IPS DF 19.7 (cell line): ENCODE measurements at places on chromosomes 6 and 20.

DNA sequence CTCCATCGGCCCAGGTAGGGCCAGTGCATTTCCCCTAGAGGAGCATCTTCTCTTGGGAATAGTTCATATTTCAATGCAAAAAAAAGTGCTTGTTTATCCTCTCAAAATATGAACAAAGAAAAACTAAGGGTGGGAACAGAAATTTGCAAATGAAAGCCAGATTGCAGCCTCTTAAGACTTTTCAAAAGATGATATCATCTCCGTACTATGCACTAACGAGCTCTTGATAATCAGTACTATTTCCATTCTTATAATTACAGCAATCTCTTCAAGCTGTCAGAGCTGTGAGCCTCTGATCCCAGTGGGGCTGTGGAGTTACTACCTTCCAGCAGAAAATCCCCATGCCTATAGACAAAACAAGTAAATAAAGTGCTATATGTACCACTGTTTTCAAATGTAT, 77.1 kb downstream of the SOD2 start:
- no peak for DNase-seq

GRCh38 chr6:55069132-55069781, 105.1 kb upstream of the HCRTR2 start:
- DNase-seq = no peak

GRCh38 chr6:69974193-69974592, 107.8 kb downstream of the COL19A1 start:
- no peak for DNase-seq

- DNase-seq = no peak
These were observed 116.3 kb downstream of the KHDC1L start for GRCh38 chr6:73108949-73109348.

DNA sequence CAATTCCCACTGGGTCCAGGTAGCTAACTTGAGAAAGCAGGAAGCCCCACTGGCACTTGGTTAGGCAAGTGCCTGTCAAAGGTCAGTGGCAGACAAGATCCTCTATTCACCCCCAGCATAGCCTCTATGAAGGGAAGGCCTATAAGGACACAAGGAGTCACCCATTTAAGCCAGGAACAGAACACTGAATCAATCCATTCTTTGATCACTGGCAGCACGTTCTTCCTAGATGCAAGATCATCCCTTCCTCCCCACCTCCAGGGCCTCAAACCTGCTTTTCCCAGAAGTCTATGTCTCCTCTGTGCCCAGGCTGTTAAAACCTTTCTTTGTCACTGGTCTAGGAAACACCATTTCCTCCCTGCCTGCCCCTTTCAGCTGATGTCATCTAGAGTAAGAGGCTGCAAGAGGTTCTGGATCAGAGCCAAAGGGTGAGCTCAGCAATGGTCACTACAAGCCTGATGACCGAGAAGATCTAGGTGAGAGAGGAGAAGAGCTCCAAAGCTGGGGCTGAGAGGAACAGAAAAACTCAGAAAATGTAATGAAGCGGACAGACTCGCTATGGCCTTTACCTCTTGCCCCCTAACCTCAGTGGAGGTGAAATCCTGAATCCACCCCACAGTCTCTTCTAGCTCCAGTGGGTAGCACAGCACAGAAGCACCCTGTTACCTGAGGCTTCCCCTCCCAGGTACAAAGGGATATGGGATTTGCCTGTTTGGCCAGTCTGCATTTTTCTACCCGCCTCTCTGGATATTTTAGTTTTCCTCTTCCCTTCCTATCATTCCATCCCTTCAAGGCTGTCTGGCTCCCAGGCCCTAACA, 1.8 kb downstream of the GTPBP2 start:
- no peak for DNase-seq
